ENCODE measurements at places on chromosomes 6 and 20. TPM values are rescaled to one million over a fixed set of nuclear protein-coding genes. Genes with fewer than 3 reads are reported as not detected.

- no peak for DNase-seq
These were observed 61.4 kb upstream of the GPR6 start for GRCh38 chr6:109916759-109917158.

GRCh38 chr6:22124756-22125155, 172.1 kb downstream of the PRL start:
- no peak for DNase-seq

DNA sequence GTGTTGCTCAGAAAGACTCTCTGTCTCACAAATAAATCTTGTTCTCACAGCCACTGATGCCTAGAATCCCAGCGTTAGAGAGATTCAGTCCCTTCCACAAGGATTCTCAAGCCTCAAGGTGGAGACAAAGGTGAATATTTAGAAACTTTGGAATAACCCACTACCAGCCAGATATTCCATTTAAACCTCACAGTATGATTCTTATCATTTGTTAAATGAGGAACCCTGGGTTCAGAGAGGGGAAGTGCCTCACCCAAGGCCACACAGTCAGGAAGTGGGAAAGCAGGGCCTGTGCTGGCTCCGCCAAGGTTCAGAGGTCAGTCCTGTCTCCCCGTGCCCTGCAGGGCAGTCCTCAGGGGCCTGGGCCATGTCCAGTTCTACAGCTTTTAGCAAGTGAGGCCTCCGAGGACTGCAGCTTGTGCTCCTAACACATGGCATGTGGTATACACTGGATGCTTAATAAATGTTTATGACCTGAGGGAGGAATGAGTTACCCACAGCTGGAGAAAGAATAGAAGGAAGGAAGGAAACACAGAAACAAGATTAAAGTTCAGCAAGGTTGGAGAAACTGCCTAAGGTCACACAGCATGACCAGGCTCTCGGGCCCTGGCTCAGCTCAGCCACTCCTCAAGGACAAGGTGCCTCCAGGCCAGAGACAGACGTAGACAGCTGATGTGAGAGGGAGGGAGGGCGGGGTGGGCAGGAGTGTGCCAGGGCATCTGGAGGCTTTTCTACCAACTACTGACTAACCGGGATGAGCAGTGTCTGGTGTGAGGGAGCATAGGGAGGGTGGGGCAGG, 3.9 kb upstream of the TGM2 start:
- peak; percentile 90 for DNase-seq

DNA sequence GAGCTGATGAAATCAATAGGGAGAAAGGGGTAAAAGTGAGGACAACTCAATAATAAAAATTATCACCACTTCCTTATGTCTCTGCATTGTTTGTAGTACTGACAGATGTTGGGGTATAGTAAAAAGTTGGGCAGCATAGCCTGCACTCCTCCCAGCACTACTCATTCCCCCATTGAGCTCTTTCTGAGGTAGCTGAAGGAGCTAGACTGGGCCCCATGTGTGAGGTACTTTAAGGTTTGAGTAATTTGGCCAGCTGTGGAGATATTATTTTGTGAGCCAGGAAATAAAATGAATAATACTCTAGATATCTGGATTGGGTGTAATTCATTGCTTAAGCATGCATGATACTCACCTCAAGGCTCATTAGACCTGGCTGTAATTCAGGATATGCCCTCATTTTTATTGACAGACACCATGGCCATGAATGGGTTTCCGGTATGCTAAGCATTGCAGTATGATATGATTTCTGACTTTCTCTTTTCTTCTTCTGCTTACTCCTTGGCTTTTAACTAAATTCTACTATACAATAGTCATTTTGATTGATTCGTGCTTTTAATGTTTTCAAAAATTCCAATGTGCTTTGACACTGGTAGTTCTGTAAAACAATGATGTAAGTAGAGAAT, 283.9 kb upstream of the RIMS1 start:
- DNase-seq = no peak

DNA sequence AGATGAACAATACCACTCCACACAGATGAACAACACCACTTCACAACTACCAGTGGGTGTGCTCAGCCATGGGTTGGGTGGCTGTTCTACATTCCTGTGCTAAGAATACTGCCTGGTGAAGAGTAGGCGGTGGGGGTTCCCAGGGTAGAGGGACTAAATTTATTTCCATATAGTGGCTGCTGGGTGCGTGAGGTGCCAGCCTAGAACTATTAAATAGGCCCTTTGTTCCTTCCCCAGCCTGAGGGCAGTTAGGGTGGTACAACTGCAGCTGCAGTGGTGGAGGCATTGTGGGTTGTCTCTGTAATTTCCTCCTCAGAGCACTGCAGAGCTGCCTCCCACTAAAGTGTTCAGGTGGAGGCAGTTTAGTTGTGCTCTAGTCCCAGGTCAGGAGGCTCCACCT, 618.4 kb downstream of the MMUT start:
- DNase-seq = no peak

DNA sequence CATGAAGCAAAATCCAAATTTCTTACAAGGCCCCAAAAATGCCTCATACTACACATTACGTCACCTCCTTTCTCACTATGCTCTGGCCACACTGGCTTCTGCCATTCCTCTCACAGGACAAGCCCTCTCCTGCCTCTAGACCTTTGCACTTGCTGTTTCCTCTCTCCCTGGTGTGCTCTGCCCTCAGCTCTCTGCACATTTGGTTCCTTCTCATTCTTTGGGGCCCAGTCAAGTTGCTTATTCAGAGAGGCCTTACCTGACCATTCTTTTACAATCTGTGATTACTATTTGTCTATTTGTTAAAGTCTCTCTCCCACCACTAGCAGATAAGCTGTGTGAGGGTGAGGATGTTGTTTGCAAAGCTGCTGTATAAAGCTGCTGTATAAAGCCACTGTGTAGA, 15.4 kb upstream of the GSTA4 start:
- DNase-seq = no peak

GRCh38 chr6:116359131-116359530, 11.6 kb upstream of the DSE start:
- DNase-seq = no peak

DNA sequence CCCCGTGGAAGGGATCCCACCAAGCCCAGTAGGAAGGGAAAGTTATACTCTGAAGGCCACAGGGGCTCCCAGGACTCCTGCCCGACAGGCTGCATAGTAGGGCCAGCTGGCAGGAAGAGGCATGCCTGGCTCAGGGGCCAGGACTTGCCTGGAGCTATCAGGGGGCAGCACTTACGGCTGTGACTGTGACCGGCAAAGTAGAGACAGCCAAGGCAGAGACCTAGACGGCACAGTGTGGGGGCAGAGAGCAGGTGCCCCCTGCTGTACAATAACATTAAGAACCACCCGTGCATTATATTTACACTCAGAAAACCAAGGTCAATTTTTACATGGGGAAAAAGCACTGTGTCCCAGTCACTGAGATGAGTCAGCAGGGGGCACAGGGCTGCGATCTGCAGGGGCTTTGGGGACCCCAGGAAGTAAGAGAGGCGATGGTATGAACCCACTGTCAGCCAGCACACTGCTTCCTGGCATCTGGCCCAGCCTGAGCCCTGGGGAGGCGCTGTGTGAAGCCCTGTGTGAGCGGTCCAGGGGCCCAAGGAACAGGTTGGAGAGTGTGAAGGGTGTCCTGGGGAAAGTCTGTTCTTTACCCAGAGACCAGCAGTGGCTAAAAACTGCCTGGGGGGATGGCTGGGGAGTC, 9.9 kb downstream of the CCDC167 start:
- DNase-seq = no peak

DNA sequence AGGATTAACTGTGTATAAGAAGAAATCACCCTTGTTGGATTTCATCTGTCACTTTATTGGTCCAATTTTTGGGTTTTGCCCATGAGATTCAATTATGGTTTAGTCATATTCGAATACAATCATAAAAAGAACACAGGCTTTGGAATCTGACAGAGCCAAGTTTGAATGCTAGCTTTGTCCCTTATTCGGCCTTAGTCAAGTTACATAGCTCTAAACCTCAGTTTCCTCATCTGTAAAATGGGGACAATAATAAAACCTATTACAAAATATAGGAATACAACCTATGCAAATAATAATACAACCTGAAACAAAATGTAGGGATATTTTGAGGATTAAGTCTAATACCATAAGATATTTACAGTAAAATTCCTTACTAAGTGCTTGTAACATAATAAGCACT, 57.7 kb downstream of the PRPH2 start:
- no peak for DNase-seq

The C20orf202 gene
- 1.0 TPM for total RNA-seq

The APOBEC2 gene
- total RNA-seq = not detected

The SCGN gene
- not detected for total RNA-seq

The RIPOR3 gene
- 16.7 TPM for total RNA-seq

The LRRC1 gene
- 2.4 TPM for total RNA-seq

The TNFRSF6B gene
- 44.4 TPM for total RNA-seq

The SAPCD1 gene
- 11.8 TPM for total RNA-seq

Measured in spleen (tissue), 13 donors.